ENCODE measurements at places on chromosomes 2 and 18.

GRCh38 chr2:20992201-20992711 lies 51.6 kb downstream of the APOB start:
- DNase-seq = no peak

- DNase-seq = no peak
Observed at GRCh38 chr2:68805025-68805424, 66.2 kb downstream of the BMP10 start.

- no peak for DNase-seq
Observed at GRCh38 chr2:179861416-179862067, at the start of gene ZNF385B. Gene ZNF385B (minus strand): TSS chr2:179861612.

DNA sequence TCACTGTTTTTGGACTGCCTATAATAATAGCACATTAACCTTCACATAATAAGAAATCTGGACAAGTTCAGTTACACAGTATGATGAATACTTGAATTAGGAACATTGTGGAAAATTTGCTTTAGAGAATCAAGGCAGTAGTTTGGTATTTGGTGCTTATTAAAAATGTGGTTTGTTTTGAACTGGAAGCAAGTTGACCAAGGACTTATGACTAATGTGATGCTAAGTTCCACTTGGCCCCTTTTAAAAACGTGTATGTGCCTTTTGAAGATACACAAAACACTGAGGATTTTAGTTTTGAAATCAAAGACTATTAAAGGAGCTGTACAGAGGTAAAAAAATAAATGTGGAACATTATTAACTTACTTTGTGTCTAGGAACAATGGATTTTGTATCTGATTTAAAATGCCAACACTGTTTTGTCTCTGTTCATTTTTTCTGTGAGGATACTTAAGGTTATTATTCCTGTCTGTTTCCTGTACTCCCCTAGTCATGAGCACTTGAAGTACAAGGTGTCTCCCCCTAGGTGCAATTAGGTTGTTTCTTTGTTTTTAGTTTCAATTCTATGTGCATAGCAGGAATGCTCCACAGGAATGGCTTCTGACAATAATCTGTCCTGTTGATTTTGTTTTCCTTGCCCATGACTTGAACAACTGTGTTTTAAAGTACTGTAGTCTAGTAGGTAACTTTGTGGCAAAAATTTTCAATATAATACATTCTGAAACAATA lies 49.6 kb upstream of the PTH2R start:
- no peak for DNase-seq

- DNase-seq = no peak
Observed at GRCh38 chr2:32702303-32703064, 74.6 kb downstream of the TTC27 start.

DNA sequence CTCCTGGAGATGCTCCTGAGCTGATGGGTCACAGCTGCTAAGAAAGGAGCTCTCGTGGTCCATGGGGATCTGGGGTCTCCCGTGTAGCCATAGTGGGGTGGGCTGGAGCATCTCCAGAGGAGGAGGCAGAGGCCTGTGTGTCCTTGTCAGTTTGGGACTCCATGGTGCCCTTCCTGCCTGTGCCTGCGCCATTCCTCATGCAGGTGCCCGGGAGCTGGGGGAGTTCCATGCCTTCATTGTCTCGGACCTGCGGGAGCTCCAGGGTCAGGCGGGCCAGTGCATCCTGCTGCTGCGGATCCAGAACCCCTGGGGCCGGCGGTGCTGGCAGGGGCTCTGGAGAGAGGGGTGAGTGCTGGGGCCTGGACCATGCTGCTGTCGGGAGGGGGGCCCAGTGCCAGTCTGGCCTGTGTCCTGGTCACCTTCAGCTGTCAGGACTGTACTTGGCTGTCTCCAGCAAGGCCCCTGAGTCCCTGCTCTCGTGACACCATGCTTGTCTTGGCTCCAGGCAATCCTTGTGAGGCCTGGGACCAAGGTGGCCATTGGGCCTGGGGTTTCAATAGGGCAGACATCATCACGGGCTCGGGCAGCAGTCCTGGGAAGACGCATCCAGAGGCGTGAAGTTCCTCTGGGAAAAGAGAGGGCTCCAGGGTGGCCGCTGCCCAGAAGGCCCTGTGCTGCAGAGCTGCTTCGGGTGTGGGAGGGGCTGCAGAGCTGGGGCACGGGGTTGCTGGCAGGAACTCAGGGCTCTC lies 7.3 kb downstream of the CAPN10 start:
- DNase-seq = no peak

- DNase-seq = no peak
Observed at GRCh38 chr18:72104851-72105250, 439.3 kb downstream of the CBLN2 start.
